ENCODE measurements at places on chromosomes 2 and 18.

DNA sequence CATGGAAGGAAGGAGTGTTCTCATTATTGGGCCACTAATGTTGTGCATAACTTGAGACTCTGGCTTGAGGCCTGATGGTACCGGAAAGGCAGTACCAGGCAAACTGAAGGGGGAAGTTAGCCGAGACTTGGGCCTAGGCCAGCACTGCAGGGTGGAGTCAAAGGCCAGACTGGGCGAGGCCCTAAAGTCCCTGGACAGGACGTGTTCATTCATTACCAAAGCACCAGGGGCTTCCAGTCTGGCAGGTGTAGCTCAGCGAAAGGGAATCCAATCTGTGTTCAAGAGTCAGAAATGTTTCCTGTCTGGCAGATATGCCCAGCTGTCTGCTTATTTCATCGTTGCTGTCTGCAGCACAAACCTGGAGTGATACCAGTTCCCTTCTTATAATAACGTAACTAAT is 4.7 kb upstream of the ITSN2 start:
- DNase-seq = no peak

DNA sequence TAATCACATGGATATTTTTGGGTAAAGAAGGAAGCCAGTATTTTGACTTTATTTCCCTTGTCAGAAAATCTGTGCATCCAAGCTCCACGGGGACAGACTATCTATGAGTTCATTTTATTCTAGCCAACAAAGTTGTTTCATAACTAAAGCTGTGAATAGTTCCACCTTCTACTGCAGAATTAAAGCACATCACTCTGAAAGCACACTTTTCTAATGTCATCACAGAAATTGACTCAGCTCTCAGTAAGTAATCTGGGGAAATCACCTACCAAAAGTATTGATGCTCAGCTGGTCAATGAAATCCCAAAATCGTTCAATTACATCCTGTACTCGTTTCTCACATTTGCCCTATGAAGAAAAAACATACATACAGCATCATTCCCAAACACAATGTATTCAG is 19.1 kb downstream of the IAH1 start:
- DNase-seq = no peak

DNA sequence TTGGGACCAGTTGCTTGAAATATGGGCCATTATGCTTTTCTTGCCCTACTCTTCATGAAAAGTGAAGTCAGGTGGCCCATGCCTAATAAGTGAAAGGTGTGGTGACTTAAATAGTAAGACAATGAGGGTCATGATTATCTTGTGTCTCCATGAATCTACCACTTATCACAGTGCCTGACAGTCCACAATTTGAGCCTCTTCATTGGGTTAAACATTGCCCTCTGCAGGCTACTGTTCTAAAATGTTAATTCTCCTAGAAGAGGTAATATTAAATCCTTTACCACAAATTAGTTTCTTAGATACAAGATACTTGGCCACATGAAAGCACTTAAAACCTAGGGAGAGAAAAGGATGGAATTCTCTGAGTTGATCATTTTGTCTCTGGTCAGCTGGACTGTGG is 4.0 kb downstream of the EGR4 start:
- DNase-seq = no peak

- DNase-seq = no peak
Observed at GRCh38 chr2:32723467-32724079, 95.7 kb downstream of the TTC27 start.

- DNase-seq = no peak
Observed at GRCh38 chr2:167198009-167198408, 309.7 kb downstream of the XIRP2 start.

DNA sequence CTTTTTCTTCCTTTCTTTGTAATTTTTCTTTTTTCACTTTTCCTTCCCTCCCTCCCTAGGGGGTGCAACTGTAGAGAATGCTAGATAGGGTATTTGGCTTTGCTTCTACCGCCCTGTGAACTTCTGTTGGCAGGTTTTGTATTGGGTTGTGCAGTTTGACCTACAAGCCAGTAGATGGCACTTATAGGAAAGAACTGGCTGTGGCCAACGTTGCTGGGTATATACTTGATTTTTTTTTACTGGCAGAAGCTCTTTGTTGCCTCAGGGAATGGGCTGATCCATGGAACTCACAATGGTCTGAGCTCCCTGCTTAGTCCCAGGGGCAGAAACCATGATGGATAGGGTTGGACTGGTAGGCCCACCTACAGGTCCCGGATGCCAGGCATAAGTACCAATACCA is 1019.5 kb upstream of the LRRTM1 start:
- DNase-seq = no peak

- no peak for DNase-seq
Observed at GRCh38 chr2:100643467-100643866, 80.7 kb downstream of the PDCL3 start.

GRCh38 chr2:129396980-129397599 is 582.4 kb upstream of the RAB6C start:
- no peak for DNase-seq

DNA sequence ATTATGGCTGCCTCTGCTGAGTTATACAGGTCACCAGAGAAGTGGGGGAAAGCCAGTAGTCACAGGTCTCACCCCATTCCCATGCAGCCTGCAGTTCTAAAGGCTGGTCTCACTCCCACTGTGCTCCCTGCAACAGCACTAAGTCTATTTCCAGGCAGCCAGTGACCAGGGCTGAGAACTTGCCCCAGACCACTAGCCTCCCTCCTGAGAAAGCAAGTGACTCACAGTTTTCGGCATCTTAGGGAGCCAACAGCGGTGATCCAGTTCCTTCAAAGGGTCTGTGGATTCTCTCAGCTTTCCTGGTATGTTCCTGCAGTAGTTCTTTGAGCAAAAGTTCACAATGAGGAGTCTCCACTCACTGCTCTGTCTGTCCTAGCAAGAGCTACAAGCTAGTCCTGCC is 329.6 kb upstream of the MAP2 start:
- no peak for DNase-seq

- no peak for DNase-seq
Observed at GRCh38 chr2:224163566-224164307, 124.7 kb upstream of the SERPINE2 start.

GRCh38 chr2:98663511-98664090 is 55.2 kb downstream of the UNC50 start:
- no peak for DNase-seq

DNA sequence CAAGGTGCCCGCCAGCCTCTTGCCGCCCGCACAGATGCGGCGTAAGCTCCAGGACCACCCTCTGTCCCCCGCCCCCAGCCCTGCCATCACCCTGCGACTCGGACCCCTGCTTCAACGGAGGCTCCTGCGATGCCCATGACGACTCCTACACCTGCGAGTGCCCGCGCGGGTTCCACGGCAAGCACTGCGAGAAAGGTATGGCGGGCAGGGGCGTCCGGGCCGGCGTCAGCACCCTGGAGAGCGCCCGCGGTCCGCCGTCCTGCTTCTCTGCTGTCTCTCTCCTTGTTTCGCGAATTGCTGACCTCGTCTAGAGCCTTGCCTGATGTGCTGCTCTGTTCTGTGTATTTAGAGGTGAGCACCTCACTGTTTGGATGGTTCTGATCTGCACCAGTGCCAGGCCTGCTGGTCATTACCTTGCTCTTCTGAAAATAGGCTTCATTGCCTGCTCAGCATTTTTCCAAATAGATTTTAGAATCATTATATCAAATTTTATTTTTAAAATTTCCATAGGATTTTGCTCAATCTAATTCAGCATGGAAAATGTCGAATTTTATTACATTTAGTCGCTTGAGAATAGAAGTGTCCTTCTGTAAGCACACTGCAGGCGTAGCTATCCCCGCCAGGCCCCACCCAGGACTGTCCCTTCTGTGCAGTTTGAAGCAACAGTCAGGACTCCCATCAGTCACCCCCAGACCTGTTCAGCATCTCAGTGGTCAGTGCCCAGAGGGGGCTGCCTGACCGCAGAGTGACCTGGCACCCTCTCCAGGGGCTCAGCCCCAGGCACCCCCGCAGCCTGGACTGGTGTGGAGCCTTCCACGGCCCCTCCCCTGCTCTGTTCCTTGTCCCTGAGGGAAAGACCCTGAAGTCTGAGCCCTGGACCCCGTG is 51.6 kb downstream of the SNED1 start:
- DNase-seq = no peak

DNA sequence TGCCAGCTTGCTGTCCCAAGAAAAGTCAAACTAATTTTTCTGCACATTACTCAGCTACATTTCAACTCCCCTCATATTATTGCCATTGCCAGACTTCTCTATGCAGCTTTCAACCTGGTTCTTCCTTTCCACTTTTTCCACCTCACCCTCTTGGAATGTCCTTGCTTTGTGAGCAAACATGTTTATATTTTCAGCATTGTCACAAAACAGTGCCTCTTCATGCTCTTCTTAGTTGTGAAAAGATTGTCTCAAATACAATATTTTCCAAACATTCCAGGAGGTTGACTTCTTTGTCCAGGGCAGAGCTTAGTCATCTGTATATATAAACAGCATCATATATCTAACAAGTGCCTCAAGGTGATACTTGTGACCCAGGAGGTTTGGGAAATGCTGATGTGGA is 803.3 kb upstream of the CELF4 start:
- DNase-seq = no peak

DNA sequence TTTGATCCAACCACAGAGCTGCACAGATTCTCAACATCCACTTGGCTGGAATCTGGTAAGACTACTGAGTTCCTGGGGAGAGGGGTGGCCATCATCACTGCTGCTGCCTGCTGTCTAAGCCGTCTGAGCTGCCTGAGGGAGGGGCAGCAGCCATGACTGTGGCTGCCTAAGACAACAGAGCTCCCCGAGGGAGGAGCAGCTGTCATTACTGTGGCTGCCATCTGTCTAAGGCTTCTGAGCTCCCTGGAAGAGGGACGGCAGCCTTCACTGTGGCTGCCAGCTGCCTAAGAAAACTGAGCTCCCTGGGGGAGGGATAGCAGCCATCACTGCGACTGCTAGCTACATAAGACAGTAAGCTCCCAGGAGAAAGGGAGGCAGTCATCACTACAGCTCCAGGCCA is 584.4 kb downstream of the NR4A2 start:
- no peak for DNase-seq

DNA sequence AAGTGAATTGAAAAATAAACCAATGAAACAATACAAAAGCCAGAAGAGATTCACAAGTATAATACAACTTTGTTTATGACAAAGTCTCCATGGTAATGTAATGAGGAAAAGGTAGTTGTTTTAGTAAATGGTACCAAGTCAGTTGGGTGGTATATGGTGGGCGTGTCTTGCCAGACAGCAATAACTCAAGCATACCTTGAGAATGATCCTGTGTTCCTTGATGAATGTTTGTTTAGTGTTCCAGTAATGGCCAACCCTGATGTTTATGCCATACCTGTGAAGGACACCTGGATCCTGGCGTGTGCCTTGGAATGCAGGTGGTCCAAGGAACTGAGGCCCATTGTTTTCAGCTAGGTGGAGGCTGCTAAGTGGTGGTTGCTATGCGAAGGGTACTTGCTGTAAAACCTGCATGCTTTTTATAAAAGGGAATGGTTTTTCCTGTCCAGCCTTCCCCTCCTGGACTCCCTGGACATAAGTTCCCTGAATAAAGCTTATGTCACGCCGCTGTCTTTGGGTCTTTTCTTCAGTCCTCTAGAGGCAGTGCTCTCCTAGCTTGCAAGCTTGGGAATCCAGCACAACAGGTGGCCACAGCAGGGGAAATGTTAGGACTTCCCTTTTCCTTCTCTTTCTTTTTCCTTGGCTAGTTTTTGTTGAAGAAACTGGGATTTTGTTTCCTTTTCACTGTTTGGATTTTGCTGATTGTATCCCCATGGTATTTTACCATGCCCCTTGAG is 54.7 kb downstream of the MTA3 start:
- DNase-seq = no peak
